NCI-H1048 (cell line): ENCODE measurements at places on chromosomes 5 and 9.

DNA sequence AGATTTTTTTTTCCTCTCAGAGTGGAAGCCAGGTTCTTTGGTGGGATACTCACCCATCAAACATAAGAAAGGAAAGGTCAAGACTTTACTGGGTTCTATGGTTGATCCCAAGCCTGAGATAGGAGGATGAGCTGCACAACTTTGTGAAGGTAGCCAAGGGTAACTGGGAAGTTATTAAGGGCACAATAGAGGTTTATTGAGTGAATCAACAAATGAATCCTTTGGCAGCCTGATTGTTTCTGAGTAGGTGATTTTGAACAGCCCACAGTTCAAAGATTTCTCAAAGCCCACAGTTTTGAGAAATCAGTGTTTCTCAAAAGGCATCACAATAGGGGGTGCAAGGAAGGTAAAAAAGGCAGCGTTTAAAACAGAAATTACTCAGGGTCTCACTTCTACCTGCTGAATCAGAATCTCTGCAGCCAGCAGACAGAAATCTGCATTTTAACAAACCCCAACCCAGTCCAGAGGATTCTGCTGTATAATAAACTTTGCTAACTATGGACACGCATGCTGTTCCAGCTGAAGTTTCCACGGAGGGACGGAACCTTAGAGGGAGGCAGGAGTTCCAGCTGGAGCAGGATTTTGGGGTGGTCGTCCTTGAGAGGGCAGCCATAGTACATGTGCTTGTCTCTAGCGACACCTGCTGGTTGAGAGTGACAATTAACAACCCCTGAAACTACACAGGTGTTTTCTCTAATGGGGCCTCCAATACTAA, 32.7 kb upstream of the FSD1L start:
- DNase-seq = no peak

DNA sequence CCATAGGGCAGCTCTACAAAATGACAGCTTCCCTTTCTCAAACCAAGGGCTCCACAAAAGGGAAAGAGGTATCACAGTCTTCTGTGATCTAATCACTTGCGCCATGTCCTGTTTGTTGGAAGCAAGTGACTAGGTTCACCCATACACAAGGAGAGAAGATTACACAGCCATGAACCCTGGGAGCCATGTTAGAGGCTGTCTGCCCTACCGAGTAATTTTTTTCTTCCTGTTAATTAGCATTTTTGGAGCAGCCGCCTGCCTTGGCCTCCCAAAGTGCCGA, 33.2 kb upstream of the GOLPH3 start:
- DNase-seq = no peak

DNA sequence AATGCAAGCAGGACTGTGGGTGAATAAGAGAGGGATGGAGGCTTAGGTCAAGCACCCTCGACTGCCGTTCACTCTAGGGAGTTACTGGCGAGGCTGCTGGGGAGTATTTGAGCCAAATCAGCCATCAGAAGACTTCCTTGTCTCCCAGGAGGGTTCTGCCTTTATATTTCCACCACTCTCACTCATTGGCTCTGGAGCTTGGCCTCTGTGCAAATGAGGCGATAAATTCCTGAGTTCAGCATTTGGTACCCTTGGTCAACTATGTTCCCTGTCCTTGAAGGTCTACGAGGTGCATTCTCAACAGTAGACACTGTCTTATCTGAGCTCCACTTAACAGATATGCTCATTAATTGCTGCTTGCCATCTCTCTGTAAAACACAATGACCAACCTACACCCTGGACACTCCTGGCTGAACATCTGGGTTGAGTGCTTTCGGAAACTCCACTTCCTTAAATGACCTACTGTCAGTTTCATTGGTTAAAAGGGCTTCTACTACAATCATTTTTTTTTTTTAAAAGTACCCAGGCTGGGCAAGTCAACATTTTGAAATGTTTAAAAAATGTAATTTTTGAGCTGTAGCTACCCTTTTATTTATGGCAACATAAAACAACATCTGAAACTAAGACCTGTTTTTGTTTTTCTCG, 153.2 kb downstream of the NTRK2 start:
- DNase-seq = no peak

- no peak for DNase-seq
These were observed 5.2 kb downstream of the UCK1 start for GRCh38 chr9:131525643-131526565.

DNA sequence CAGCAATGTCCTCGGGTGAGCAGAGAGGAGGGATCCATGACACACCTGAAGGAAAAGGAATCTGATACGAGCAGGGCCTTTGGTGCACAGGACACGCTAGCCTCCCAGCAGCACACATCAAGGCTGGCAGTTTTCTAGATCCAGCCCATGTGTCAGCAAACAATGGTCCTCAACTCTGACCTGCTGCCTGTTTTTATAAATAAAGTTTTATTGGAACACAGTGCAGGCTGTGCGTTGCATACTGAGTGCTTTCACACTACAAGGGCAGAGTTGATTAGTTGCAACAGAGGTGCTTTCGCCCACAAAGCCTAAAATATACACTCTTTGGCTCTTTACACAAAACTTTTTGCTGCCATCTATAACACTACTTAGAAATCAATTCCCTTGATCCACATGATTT, 147.1 kb downstream of the MYO10 start:
- DNase-seq = no peak

DNA sequence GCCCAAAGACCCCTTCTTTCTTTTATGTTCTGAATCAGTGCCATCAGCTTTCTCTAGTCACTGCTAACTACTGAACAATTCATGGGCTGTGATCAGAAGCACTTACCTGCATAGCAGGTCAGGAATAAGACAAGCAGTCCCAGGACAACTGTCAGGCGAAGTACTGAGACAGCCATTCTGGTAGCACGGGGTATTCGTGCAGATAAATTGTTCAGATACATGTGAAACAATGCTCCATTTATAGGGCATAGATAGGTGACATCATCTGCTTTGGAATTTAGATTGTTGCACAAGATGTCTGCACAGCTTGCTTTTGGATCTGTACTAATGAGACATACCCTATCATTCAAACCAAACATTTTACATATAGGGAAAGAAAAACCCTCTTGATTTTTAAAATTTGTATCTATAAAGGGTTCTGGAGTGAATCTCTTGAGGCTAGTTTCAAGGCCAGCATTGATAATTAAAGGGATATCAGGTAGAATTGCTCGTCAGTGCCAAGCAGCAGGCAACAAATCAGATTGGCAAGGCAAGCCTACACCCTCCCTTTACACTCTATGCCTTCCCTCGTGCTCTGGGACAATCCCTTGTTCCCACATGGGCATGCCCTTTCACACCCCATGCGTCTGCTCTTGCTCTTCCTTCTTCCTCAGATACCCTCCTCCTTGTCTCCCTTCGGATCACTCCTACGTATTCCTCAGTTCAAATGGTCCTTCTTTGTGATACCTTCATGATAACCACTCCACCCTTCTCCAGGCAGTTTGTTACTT, at the start of gene C5orf46:
TSS of gene C5orf46 (minus strand) at position 213 of the 770 bp plus-strand sequence. CDS start at position 176, 37 bp downstream.
- no peak for DNase-seq

- no peak for DNase-seq
These were observed 282.4 kb upstream of the RPS23 start for GRCh38 chr5:82560561-82560960.

DNA sequence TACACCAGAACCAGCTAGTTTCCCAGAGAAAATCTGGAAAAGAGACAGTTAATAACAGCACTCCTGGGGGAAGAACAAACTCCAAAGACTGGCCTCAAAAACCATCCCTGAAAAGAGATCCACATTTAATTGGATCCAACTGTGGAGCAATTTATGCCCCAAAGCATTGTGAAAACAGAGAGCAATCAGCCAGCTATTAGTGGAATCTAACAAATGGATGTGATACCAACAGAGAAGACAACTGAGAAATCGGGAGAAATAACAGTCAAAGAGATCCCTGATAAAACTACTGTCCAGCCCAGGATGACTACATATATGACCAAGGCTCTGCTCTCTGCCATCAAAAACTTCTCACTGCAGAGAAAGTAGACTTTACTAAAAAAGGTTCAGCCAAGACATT, 40.5 kb upstream of the TRIO start:
- DNase-seq = no peak

DNA sequence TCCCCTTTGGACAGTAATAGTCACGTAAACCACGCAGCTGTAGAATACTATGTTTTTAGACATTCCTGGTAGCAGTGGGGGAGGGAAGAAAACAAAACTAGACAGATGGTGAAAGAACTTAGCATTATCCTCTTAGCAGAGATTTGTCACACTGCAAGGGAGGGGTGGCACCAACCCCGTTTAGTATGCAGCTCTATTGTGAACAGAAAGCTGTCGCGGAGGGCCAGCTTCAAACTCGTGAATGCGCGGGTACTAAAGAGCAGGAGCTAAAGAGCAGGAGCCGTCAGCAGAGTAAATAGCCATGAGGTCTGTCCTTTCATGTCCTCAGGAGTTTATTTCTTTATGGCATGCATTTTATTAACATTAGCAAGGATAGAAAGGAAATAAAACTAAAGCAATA, 141.9 kb upstream of the SLC12A2 start:
- DNase-seq = no peak

GRCh38 chr5:56849671-56850070, 34.3 kb downstream of the MAP3K1 start:
- no peak for DNase-seq

- no peak for DNase-seq
These were observed 51.0 kb upstream of the IFNK start for GRCh38 chr9:27473111-27473529.
